Kidney (tissue), 22 donors: ENCODE measurements at places on chromosomes 13 and 19. TPM values are rescaled to one million over a fixed set of nuclear protein-coding genes. Genes with fewer than 3 reads are reported as not detected.

Gene NFIX
- 65.0 TPM for total RNA-seq

Gene FCHO1
- total RNA-seq = 5.9 TPM

Gene NHLRC3
- 30.4 TPM for total RNA-seq

Gene EHD2
- 105 TPM for total RNA-seq

Gene ZNF667
- 8.5 TPM for total RNA-seq

Gene GNG8
- not detected for total RNA-seq

Gene OR10H1
- total RNA-seq = 0.09 TPM

Gene UTP14C
- 20.3 TPM for total RNA-seq

Gene EDDM13
- total RNA-seq = 0.54 TPM

Gene ZNF816
- 16.6 TPM for total RNA-seq

Gene CERS4
- total RNA-seq = 36.5 TPM
